ENCODE measurements at places on chromosomes 4 and X. TPM values are rescaled to one million over a fixed set of nuclear protein-coding genes. Genes with fewer than 3 reads are reported as not detected.

Gene UVSSA
- total RNA-seq: 4.6 TPM

Gene FRMD7
- 0.26 TPM for total RNA-seq

Gene DKK2
- under 0.01 TPM for total RNA-seq

Gene FGF13
- 4.6 TPM for total RNA-seq

Gene IL13RA2
- 42.1 TPM for total RNA-seq

Gene RTL3
- total RNA-seq: not detected

All from fibroblast of lung (primary cell).